M059J (cell line): ENCODE measurements at places on chromosomes 7 and 10. TPM values are rescaled to one million over a fixed set of nuclear protein-coding genes. Genes with fewer than 3 reads are reported as not detected.

DNA sequence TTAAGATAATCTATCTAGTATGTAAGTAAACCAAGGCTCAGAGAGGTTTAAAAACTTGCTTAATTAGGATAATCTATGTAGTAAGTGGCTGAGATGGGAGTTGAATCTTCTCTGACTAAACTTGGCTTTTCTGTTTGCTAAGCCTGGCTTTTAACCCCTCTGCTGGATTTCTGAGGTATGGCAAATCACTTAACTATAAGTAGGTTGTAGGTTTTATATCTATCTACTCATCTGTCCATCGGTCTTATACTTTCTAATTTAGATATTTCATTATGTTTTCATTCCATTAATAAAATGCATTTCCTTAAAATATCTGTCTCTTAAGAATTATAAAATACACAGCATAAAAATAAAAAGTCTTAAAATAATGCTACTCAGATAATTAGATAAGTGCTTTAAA, 59.4 kb downstream of the ST7 start:
- DNase-seq = peak; percentile 49

DNA sequence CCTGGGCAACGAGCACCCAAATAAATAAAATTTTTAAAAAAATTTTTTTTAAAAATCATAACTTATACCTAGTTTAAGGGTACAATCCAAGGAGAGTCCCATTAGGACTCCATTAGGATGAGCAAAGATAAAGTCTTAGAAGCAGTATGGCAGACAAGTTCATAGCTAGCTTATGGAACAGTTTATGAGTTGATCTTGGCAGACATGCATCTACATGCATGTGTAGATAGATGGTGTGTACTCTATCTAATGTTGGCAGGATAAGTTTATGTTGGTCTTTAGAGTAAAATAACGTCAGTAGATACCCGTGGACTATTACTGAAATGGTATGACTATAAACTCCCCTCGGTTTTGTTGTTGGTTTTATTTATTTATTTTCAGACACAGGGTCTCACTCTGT, 40.2 kb downstream of the NSUN6 start:
- no peak for DNase-seq

GRCh38 chr7:128666200-128666599, 5.9 kb upstream of the GARIN1A start:
- DNase-seq = peak; percentile 25

- no peak for DNase-seq
Measured at GRCh38 chr10:126054191-126054590, 157.8 kb downstream of the FANK1 start.

GRCh38 chr10:27743877-27744801, 1.5 kb downstream of the MKX start:
- DNase-seq = peak; percentile 42

The GDF10 gene
- not detected in 2 replicates for total RNA-seq

The ZNF212 gene
- total RNA-seq = 7.5 and 9.6 TPM in 2 replicates

The SCIN gene
- total RNA-seq = 0.27 and 0.67 TPM in 2 replicates

DNA sequence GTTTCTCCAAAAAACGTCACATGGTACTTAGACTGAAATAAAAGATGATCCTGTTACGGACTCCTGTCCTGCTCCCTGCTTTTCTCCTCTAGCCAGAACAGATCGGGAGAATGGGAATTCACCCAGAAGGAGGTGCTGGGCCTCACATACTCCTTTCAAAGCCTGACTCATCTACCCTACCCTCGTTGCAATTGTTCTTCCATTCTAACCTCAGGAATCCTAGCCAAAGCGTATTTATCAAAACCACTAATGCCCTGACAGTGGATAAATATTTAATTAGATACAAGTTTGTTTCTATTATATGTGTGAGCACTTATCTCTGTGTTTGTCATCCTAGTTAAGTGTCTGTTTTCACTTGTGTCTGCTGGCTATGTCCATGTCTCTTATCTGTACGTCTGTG, 21.7 kb downstream of the ZCWPW1 start:
- DNase-seq = peak; percentile 86

GRCh38 chr7:121666306-121666705, 206.7 kb upstream of the PTPRZ1 start:
- no peak for DNase-seq

The GLI3 gene
- 4.4 and 7.6 TPM in 2 replicates for total RNA-seq

GRCh38 chr7:106041140-106041717, 70.9 kb downstream of the SYPL1 start:
- peak; percentile 62 for DNase-seq

DNA sequence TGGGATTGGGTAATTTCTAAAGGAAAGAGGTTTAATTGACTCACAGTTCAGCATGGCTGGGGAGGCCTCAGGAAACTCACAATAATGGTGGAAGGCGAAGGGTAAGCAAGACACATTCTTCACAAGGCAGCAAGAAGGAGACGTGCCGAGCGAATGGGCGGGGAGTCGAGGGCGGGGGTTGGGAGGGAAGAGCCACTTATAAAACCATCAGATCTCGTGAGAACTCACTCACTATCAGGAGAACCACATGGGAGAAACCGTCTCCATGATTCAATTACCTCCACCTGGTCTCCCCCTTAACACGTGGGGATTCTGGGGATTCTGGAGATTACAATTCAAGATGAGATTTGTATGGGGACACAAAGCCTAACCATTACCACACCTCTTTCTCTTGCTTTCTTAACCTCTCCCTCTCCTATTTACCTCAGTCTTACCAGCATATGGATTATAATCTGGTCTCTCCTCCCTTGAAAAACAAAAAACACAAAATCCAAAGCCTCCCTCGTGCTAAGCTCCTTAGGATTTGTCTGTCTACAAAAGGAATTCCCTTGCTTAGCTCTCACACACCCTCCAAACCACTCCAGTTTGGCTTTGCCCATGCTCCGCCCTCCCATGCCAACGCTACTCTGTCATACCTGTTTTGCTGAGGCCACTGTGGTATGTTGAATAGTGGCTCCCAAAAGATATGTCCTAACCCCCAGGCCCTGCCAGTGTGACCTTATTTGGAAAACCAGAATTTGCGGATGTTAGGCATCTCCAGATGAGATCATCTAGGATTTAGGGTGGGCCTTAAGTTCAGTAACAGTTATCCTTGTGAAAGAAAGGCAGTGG, 19.6 kb upstream of the EFCAB10 start:
- DNase-seq = peak; percentile 53

DNA sequence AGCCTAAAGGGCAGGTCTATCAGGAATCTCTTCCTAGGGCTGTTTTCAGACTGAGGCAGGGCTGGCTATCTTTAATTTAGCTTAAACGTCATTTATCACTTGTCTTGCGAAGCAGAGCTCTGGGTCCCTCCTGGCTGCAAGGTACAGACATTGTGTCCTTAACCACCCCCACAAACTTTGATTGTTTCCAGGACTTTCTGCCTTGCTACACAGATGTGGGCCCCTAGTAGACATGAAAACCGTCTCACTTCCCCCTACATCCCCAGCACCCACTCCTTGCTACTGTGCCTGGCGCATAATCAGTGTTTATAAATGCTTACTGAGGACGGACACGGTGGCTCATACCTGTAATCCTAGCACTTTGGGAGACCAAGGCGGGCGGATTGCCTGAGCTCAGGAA, 54.5 kb downstream of the PIP4K2A start:
- DNase-seq = no peak

GRCh38 chr7:38950309-38950708, 27.4 kb upstream of the POU6F2 start:
- peak; percentile 35 for DNase-seq

DNA sequence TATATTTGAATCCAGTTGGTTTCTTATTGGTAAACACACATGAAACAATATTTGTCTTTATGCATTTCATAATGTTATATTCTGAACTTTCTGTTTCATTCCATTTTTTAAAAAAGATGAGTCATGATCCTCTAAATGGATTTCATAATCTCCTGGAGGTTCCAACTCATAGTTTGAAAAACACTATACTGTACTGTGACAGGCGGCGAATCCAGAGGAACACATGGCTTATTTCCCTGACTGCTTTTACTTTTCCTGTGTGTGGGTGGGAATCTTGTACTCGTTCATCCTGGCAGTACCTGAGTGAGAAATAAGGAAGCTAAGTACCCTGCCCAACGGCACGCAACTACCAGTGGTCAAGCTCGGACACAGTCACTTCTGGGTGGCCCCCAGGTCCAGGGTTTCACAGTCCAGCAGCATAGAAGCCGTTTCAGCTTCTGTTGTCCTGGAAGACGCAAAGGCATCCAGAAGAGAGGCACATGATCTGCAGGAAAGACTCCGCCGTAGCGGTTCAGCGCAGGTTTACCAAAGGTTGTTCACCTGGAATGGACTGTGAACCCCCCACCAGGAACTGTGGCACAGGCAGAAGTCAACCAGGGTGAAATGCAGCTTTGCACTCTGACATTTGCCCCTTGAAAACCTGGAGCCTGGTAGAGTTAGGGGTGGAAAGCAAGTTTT, 117.7 kb downstream of the CCNY start:
- no peak for DNase-seq

DNA sequence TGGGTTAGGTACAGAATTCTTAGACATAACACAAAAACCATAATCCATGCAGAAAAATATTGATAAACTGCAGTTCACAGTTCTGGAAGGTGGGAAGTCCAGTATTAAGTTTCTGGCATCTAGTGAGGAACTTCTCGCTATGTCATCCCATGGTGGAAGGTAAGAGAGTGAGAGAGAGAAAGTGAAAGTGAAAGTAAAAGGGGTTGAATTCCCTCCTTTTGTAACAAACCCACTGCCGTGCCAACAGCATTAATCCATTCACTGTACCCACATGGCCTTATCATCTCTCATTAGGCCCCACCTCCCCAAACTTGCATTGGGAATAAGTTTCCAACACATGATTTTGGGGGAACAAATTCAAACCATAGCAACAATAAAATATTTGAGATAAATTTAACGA, 17.1 kb downstream of the ZNF485 start:
- DNase-seq = peak; percentile 79

- DNase-seq = no peak
Measured at GRCh38 chr10:74730246-74730645, 96.2 kb upstream of the KAT6B start.

DNA sequence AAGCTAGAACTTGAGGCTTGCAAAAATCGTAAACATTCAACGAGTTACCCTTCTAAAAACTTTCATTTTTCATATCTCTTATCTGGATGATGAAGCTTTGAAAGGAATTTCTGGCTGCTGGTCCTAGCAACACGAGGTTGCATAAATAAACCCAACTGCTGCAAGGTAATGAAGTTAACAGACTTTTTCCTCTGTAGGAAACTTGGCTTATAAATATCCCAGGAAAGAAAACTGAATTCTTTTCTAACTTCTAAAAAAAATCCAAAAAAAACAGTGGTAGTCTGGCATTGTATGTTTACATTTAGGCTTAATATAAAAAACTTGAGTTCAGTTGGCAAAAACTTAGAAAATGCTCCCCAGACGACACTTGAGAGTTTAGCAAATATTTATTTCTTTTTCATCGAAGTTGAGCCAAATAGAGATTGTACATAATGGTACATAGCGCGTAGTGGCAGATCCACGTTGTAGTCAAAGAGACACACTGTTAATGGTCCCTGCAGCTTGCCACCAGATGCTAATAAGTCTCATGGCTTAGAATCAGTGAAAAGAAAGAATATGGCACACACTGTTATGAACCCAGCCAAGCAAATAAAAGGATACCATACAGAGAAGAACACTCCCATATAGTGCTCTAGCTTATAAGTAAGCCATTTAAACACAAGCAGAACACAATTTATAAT, 200.3 kb upstream of the PCLO start:
- no peak for DNase-seq

- no peak for DNase-seq
Measured at GRCh38 chr7:134878746-134879357, 99.4 kb downstream of the CALD1 start.

- no peak for DNase-seq
Measured at GRCh38 chr10:2856598-2856997, 210.8 kb upstream of the PFKP start.

DNA sequence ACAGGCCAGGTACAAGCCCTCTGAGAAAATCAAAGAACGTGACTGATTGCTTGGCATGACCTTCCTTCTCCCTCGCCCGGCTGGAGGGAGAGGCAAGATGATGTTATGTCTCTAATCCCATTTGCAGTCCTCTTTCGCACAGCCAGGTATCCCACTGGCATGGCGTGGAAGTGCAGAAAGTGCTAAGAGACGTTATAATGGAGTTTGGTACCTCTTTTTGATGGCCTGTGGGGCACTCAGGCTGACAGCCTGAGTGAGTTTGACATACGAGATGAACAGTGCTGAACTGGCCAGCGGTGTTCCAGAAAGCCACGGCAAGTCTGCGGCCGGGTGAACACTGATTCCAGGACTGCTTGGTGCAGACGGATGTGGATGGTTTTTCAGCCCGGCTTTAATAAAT, 241.6 kb downstream of the RAB11FIP2 start:
- DNase-seq = no peak

DNA sequence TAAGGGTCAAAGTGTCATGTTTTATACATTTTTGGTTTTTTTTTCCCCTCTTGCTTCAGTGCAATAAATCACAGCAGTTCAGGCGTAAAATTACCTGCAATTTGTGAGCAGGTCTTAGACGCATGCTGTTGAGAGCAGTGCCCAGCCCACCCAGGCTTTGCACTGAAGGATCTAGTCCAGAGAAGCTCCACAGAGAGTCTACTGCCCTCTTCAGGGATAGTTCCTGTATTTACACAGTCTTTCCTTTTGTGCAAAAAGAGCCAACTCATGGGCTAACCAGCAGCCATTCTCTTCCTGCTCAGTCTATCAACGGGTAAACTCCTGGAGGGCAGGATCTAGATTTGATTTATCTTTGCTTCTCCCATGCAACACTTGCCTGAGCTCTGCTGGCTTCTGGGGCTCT, 82.2 kb upstream of the NAMPT start:
- DNase-seq = peak; percentile 36

The ICA1 gene
- total RNA-seq = not detected in 2 replicates

DNA sequence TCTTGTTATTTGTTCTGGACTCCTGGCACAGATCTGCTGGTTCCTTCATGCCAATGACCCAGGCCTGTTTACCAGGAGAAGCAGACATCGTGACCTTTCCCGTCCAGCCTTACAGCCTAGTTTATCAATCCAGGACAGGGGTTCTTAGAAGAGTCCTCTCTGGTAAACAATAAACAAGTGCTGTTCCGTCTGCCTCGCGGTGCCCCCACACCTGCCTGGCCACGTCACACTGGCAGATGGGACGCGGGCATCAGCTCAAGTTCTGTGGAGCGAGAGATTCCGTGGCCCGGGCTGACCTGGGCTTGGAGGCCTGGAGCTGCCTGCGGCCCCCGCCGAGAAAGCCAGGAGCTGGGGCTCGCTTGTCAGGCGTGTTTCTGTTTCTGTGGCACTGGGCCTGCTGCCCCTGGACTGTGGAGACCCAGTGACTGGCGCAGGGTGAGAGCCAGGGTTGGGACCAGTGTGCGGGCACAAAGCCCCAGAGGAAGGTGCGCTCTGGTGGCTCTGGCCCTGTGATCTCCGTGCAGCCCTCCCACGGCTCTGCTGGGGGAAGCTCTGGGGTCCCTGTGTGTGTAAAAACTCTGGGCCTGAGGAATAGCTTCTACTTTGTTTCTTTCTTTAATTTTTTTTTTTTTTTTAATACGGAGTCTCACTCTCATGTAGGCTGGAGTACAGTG, 28.4 kb upstream of the PFKFB3 start:
- DNase-seq = no peak
